ENCODE measurements at places on chromosomes 1 and 21.

DNA sequence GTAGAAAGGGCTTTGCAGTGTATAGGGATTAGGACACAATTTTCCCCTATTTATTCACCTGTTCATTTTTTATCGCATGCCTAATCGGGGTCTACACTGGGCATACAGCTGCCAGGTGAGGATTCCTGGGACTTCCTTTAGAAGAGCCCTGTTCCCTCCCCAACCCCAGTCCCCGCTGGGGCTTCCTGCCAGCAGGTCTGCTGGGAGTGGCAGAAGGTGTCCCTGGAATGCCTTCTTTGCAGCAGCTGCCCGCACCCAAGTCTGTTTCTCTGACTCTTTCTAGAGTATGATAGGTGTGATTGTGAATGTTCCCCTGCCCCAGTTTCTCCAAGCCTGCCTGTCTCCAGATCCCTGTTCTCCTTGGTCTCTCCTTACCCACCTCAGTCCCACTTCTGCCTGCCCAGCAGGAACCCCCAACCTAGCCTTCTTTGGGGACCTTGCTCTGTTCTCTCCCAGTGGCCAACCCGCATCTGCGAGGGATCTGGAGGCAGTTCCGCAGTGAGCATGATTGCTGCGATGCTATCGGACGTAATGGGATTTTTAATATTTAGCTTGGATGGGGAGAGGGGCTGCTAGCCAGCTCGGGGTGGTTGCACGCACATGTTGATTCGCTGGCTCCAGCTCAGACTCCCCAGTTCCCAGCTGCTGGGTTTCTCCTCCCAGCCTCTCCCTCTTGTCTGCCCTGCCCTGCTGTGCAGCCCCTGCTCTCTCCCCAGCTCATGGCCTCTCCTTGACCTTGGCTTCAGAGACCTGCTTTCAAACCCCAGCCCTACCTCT, 79.8 kb downstream of the EPHB2 start:
- DNase-seq: no peak

DNA sequence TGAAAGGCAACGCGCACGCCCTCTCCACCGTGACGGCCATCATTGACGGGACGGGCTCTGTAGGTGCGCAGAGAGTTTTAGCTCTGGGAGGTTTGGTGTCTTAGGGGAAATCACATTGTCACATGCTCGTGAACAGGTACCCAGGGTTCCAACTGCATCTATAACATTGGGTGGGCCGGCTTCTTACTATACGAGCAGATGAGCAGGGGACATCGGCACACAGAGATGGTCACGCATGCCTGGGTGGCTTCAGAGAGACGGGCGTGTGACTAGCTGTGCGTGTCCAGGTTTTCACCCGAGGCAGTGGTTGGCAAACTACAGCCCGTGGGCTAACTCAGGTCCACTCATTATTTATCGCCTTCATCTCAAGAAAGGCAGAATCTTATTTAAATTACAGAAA, 54.7 kb downstream of the SLC37A1 start:
- DNase-seq: no peak

DNA sequence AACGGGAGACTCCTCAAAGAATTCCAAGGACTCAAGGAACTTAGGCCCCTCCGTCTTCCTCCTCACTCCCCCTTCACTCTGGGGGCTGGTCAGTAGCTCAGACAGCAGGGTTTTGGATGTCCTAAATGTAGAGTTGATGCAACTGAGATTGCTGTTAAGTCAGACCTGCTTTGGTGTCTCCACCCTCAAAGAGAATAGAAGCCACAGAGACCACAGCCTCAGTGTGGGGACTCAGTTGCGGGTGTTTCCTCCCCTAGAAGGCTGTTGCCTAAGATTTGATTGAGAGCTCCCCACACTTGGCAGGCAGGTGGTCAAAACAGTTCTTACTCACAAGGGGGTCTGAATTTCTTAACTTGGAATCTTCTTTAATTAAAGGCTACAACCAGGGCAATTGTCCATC, 7.6 kb downstream of the MAN1C1 start:
- DNase-seq: no peak

GRCh38 chr21:31660591-31660990, 1.1 kb downstream of the SOD1 start:
- DNase-seq: peak; percentile 12

DNA sequence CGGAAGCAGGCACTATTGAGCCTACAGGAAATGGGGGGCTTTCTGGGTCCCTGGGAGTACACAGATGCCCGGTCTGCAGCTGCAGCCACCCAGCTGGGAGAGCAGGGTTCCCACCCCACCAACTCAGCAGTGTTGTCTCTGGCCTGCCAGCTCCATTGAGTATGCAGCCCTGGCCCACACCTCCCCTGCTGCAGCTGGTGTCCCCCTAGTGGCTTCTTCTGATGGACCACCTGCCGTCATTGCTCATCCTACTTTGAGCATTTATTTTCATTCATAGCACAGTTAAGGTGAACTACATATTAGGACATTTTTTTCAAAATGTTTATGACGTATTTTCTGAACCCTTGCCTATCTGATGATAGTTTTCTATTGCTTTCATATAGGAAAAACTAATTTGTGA, 189.8 kb upstream of the LYPLAL1 start:
- no peak for DNase-seq

DNA sequence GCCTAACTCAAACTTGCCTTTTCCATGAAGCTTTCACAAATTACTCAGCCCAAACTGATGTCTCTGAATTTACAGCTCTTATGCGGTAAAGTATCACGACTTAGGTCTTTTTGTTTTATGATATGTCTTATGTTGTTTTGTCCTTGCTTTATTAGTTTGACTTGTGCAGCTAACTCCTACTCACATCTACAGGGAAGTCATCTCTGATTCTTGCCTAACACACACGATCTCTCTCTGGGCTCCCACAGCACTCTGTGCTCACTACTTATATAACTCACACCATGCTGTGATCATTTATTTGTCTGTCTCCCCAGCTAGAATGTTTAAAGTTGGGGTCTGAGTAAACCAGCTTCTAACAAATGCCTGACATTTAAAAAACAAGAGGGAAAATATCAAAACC, 9.3 kb upstream of the PI4KB start:
- DNase-seq: no peak

- no peak for DNase-seq
Observed at GRCh38 chr1:10597492-10598388, 123.0 kb downstream of the PEX14 start.

GRCh38 chr1:221886311-221886710, 144.4 kb upstream of the DUSP10 start:
- DNase-seq: no peak

DNA sequence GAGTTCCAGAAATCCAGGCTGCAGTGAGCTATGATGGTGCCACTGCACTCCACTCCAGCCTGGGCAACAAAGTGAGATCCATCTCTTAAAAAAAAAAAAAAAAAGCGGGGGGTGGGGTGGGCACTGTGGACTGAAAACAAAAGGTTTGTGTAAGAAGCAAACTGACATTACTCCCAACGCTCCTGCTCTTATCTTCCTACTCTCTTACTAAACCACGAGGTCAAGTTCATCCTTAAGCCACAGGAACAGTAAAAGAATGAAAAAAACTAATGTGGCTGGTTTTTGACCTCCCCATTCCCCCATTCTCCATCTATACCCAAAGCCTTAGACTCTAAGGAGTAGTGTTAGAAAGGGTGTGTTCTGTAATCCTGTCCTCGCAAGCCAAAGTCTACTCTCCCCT, 30.8 kb downstream of the TFAP2E start:
- no peak for DNase-seq

- no peak for DNase-seq
Observed at GRCh38 chr1:205068001-205068400, 16.3 kb downstream of the TMEM81 start.
